ENCODE measurements at places on chromosomes 12 and 14.

DNA sequence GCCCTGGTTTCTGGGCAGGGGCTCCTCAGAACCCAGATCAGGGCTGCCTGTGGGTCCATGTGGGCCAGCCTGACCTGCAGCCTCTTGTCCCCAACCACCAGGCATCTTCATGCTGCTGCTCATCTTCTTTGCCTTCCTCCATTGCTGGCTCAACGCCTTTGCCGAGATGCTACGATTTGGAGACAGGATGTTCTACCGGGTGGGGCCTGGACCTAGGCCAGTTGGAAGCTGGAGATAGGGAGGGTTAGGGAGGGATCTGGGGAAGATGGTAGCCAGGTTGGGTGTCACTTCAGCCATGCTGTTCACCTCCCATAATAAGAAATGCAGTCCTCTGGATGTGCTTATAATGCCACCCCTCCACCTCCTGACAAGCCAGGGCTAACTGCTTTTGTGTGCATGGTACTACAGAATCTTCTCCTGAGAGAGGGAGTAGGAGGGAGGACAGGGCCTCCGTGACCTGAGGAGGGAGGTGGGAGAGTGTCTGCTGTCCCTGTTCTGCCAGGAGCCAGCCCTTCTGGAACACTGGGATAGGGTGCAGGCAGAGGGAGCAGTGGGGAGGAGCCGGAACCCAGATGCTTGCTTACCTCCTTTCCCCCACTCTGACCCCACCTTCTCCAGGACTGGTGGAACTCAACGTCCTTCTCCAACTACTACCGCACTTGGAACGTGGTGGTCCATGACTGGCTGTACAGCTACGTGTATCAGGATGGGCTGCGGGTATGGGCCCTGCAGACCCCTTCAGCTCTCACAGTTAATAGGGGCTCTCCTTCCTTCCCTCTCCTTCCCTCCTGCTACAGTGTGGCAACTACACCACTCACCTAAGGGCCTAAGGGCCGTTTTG, 17.6 kb downstream of the SOAT2 start:
- DNase-seq = no peak

DNA sequence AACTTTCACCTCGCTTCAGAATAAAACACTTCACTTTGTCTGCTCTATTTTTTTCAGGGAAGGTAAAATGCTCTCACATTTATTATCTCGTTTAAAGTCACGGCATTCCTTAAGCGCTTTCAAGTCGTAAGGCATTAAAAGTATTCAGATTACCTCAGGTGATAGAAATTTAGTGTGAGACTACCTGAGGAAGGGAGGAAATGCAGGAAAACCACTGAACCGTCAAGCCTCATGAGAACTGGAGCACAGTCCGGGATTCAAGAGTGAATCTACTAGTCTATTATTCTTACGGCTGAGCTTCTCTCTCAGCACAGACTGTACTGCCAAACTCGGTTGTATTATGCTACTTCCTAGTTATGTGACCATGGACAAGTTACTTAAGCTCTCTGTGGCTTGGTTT, 8.3 kb upstream of the PPFIBP1 start:
- no peak for DNase-seq

- DNase-seq = peak; percentile 44
Measured at GRCh38 chr12:1666685-1667162, 24.1 kb upstream of the ADIPOR2 start.

- no peak for DNase-seq
Measured at GRCh38 chr14:60861545-60862140, 119.2 kb downstream of the TRMT5 start.

GRCh38 chr12:104928036-104928745, 29.9 kb downstream of the SLC41A2 start:
- DNase-seq = no peak

- DNase-seq = peak; percentile 87
Measured at GRCh38 chr14:98957211-98958047, 314.6 kb downstream of the BCL11B start.

DNA sequence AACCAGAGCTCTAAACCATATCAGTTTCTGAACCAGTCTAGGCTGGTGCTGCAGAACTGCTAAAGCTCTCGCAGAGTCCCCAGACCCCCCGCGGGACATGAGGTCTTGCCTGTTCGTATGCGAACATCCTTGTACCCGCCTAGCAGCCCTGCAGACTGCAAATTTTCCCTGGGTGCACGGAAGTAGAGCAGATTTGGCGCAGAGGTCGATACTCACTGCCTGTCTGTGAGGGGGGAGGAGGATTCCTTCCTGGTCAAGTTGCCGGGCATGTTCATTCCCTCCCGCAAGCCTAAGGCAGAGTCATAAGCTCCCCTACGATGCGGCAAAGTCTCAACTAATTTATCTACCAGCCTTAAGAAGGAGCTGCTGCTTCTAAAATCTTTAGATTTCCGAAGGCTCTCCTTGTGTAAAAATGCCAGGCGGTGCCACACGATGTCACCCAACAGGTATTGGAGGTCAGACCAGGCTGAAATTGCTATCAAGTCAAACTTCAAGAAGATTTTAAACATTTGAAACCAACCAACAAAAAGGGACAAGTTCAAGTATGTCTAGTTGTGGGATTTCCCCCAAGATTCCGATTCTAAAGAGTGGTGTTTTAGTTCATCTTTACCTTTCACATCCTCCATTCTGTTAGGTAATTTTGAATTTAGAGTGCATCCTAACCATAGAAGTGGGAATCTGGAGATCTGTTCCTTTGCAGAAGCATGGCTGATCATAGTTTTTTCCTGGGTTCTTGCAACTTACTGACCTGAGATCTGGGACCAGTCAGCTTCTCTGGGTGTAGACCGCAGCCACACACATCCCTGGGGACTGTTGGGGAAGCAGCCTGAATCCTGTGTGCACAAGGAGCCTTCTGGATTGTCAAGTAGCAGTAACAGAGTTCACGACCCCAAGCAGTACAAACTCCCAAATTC, 1.6 kb upstream of the PAX9 start:
- DNase-seq = no peak

DNA sequence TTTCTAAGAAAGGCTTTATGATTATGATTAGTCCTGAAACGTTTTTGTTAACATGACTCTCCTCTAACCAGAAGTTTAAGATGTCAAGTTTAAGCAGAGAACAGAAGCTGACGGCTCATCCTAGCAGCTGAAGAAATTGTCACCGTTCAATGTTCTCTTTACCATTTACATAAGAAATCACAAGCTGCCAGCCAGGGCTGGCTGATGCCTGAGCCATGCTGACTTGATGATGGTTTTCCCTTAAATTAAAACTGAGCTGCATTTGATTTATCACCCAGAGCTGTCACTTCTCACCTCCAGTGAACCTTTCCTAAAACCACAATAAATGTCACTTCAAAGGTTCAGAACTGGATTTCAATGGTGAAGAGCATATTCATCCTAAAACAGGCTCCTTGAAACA, 153.6 kb downstream of the KTN1 start:
- no peak for DNase-seq

DNA sequence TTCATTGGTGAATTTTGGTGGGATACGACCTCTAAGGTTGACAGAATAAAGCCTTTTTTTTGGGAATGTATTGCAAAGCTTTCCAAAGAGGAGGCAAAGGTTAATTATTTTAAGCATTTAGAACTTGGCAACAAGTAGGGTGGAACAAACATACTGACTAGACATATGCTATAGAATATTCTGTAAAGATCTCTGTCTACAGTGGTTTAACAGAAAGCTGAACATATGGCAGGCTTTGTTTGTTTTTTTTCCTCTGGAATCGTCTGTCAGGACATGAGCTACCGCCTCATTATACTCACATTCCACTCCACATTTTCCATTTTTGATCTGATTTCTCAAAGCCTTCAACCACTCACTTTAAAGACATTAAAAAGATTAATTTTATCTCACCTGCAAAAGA, 153.4 kb upstream of the PELI2 start:
- no peak for DNase-seq

- DNase-seq = no peak
Measured at GRCh38 chr14:105617201-105617777, 90.9 kb downstream of the TMEM121 start.

DNA sequence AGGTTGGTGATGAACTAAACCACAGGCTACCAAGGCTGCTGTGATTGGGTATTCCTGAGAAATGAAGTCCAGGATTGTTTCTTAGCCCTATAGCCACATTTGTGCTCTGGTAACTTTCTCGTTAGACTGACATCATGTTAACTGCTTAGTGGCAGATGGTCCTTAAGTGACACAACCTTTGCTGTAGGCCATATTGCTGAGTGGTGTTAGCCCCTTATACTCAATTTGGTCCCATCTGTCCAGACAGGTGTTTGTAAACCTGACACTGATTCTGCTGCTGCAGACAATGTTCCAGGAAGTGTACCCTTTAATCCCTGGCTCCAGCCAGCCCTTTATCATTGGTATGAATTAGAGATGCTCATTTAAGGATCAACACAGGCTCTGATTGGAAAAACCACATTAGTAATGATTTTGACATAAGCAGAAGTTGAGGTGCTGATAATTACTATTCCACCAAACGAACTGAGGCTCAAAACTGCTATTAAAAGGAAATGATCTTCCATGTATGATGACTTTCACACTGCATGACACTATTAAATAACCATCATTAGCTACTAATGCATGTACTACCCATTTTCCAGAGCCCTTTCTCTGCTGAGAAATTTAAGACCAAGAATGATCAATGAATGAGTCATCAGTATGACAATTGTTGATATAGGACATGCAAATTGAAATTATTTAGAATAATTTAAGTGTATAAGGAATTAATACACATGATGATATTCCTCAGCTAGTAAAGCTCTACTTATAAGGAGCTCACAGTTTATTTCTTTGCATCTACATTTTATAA, 3.6 kb upstream of the SSTR1 start:
- DNase-seq = no peak

Measured in suppressor macrophage (primary cell).